Stimulated activated CD4-positive, alpha-beta T cell treated with anti-CD3 and anti-CD28 coated beads, TNF-alpha, amount 100 ng/mL, for 4 hours (primary cell): ENCODE measurements at places on chromosomes 6 and 20.

- no peak for DNase-seq
These were observed 275.5 kb downstream of the ZFAND3 start for GRCh38 chr6:38095054-38095453.

GRCh38 chr6:95208621-95209020 is 368.7 kb upstream of the MANEA start:
- no peak for DNase-seq

GRCh38 chr20:22929661-22930060 is 105.5 kb upstream of the SSTR4 start:
- no peak for DNase-seq

DNA sequence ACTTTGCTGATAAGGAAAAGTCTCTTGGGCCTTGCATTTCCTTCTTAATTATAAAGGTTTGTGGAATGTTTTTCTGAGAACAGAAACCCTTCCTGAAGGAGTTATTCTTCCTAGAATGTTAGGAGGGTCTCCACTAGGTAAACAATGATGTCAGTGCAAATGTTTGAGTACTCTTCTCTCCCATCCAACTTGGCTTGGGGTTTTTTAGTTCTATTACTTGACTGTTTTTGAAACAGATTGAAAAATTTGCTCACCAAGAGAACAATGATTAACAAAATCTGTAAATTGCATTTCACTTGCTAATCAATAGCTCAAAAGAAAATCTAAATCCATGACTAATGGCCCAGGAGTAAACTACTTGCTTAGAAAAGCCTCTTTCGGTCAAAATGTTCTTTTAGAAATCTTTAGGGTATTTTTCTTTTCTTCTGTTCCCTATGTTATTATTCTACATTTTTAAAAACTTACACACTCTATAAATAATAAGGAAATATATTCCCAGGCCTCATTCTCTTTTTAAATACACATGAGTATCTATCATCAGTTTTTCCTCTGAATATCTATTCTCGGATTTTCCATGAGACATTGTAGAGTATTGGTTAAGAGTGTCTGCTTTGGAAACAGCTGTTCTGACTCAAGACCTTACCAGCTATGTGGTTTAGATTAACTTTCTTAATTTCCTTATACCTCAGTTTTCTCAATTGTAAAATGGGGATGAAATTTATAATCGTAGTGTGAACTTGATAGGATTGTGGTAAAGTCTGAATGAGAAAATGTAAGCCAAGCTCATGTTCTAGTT is 234.2 kb upstream of the CITED2 start:
- no peak for DNase-seq

GRCh38 chr6:145829102-145829501 is 14.5 kb upstream of the FBXO30 start:
- DNase-seq = no peak

DNA sequence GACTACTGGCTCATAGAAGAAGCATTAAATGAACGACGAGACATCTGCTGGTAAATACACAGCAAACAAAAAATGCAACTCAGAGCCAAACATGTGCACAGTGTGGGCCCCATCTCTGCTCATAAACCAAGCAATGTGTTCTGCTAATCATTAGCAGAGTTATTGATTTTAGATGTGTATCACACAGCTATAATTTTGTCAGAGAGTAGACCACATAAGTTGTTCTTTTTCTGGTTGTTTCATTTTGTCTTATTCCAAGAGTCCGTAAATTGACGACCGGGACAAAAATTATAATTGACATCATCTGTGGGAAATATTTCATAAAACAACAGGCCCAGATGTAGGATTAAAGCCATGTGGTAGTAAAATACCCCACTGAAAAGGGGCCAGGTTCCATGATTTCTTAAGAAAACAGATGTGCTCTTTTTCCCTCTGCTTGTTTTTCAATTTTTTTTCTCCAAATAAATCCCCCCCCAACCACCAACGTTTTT is 423.6 kb downstream of the HAO1 start:
- DNase-seq = no peak
